Fibroblast of skin of right biceps (primary cell): ENCODE measurements at places on chromosomes 6 and 20.
A peak's percentile ranks its signal among the peaks of the same experiment; 100 is the strongest.

GRCh38 chr20:57071954-57072583 lies 194.4 kb downstream of the BMP7 start:
- peak; percentile 65 for DNase-seq

DNA sequence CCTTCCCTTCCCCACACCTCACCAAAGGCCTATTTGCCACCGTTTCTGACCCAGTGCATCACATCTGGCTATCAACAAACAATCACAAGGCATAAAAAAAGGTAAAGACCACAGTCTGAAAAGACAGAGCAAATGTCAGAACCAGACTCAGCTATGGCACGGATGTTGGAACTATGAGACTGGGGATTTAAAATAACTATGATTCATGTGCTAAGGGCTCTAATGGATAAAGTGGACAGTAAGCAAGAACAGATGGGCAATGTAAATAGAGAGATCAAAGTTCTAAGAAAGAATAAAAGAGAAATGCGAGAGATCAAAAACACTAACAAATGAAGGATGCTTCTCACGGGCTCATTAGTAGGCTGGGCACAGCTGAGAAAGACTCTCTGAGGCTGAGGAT lies 99.5 kb downstream of the LAMP5 start:
- DNase-seq, result no peak

DNA sequence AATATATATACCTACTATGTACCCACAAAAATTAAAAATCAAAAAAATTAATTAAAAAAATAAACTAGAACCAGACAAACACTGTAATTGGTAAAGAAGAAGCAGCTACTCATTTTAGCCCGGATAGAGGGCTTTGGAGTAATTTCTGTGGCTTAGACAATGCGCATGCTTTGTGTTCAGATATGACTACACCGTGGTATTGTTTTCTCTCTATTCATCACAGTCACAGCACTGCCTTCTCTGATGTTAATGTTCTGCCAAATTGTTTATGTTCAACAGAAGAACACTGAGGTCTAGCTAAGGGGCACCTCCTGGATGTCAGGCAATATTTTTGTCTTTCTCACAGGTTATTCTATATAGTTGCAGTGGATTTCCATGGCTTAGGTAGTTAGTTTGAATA lies 77.5 kb upstream of the GJE1 start:
- DNase-seq, result no peak

DNA sequence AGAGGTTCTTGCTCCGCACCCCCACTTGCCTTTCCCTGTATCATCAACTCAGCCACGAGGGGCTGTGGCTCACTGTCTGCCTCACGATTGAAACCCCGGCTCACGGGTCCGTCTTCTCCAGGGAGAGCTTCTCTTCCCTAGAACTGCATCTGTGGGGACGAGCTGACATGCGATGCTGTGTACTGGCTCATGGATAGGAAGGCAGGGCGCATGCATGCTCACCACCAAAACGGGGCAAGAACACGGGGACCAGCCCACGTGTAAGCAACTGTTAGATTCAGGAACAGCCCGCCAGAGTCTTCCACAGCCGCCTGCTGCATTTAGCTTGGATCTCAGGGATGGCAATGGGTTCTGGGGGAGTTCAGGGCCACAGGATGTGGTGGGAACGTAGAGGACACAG lies 275.9 kb upstream of the CDH4 start:
- no peak for DNase-seq

- DNase-seq, result no peak
These were observed 16.1 kb upstream of the CCDC170 start for GRCh38 chr6:151477726-151478125.

GRCh38 chr6:28371706-28372451 lies 22.1 kb downstream of the ZKSCAN3 start:
- DNase-seq, result no peak

DNA sequence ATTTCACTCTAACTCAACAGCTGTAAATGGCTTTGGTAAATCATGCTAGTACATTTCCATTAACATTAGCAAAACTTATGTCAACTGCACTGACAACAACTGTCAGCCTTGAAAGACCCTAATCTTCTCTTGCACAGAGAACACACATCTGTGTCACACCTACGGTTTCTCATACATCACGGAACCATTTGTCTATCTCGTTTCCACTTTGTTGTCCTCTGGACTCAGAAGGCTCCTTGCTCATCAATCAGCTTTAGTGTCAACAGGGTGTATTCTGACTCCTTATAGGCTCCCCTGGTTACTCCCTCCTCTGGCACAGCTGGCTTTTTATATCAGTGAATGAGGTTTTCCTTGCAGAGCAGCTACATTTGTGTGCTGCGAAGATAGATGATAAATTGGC lies 49.3 kb downstream of the CD83 start:
- DNase-seq, result no peak

DNA sequence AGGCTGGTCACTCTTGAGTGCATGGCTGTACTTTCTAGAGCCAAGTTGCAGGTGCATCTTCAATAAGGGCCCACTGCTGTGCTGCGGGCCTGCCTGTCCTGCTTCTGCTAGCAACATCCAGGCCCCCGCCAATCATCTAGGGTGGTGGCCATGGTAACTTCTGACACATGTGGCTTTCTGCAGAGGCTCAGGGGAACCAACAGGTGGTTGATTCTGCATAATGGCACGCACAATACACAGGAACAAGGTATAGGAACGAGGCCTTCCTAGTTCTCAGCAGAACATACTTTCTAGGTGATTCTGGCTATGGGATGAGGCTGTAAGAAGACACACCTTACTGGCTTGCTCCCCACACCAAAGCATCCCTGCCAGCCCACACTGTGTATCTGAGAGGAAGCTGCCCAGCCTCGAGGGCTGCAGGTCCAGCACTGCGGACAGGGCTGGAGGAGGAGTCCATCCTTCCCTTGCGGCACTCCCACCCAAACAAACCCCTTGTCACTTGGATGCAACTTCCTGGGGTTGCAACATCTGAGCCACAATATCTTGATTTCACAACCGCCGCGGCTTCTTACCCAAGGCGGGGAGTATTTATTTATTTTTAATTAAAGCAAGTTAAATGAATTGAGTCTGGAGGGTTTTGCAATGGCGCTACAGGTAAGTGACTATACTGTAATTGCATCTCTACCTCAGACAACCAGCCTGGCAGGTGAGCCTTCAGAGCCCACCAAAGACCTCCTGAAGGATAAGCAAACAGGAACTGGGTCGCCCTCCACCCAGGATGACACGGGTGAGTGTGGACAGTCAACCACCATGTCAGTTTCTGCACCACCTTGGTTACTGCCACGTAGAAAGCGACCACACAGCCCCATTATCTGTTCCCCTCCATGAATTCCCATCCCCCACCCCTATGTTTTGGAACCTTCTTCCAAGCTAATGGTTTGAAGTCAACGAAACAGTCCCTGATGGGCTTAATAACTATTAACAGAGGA lies 49.6 kb downstream of the SULF2 start:
- no peak for DNase-seq

- no peak for DNase-seq
These were observed 55.5 kb downstream of the SLC22A2 start for GRCh38 chr6:160203076-160203475.

- peak; percentile 16 for DNase-seq
These were observed 17.4 kb downstream of the COL20A1 start for GRCh38 chr20:63310265-63310991.

- DNase-seq, result no peak
These were observed 1007.5 kb downstream of the KIF16B start for GRCh38 chr20:15565786-15566185.

- DNase-seq, result no peak
These were observed 9.7 kb downstream of the PDE7B start for GRCh38 chr6:135861189-135861588.

DNA sequence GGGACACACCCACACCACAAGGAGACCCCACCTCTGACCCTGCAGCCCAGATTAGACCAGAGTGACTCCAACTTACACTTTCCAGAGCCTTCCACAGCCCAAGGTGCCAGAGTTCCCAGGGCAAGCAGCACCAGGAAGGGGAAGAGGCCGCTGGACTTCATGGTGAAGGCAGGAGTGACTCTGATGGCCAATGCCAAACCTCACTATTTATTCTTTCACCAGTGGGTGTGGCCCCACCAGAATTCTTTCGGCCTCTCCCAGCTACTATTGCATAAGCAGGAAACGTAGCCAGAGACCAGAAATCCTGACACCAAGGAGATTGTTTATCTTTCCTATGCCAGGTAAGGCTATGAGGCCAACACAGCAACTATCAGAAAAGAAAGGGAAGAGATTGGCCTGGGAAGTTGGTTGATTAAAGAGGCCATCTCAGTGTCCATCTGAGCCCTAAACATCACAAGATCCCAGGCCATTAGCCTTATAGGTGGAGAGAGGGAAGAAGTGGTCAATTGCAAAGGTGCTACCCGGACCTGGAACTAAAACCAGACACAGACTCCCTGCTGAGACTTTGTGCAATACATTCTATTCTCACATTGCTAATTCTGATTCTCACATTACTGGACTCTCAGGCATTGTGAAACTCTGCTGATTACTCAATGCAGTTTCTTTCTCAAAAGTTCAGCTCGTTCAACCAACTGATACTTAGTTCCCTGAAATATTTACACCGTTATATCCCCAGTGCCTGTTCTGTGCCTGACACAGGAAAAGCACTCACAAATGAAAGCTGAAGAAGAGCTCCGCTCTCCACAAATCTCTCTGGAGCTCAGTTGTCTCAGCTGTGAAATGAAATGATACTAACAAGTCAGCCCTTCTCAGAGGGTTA lies at the start of gene SLPI:
Gene SLPI, minus strand, starts transcription at position 182 of the 880 bp plus-strand sequence. Its CDS starts 21 bp downstream, at position 161.
- DNase-seq, result no peak

DNA sequence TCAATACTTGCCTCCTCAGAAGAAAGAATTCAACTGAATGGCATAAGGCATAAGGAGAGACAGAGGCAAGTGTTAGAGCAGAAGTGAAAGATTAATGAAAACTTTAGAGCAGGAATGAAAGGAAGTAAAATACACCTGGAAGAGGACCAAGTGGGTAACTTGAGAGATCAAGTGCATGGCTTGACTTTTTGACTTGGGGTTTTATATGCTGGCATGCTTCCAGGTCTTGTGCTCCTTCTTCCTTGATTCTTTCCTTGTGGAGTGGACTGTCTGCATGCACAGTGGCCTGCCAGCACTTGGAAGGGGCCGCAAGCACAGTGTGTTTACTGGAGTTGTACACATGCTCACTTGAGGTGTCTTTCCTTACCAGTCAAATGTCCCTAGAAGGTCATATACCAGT lies 222.1 kb upstream of the UFL1 start:
- DNase-seq, result no peak

GRCh38 chr6:147285087-147285855 lies 81.1 kb downstream of the STXBP5 start:
- peak; percentile 39 for DNase-seq
